ENCODE measurements at places on chromosomes 1 and 21.

- DNase-seq, result no peak
Observed at GRCh38 chr1:111704776-111705175, 34.4 kb downstream of the INKA2 start.

- DNase-seq, result no peak
Observed at GRCh38 chr1:15329104-15329820, 80.4 kb upstream of the EFHD2 start.

DNA sequence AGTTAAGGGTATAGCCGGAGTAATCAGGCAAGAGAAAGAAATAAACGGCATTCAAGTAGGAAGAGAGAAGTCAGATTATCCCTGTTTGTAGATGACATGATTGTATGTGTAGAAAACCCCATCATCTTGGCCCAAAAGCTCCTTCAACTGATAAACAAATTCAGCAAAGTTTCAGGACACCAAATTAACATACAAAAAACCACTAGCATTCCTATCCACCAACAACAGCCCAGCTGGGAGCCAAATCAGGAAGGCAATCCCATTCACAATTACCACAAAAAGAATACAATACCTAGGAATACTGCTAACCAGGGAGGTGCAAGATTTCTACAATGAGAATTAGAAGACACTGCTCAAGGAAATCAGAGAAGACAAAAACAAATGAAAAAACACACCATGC lies 45.3 kb downstream of the MAST2 start:
- DNase-seq, result no peak

GRCh38 chr1:66223681-66224080 lies 310.3 kb upstream of the SGIP1 start:
- DNase-seq, result no peak

GRCh38 chr1:52502789-52503188 lies 50.1 kb downstream of the TUT4 start:
- peak; percentile 1 for DNase-seq

GRCh38 chr1:223716302-223716862 lies 4.0 kb downstream of the CAPN2 start:
- no peak for DNase-seq

GRCh38 chr1:40861224-40862003 lies 749 bp downstream of the CITED4 start:
- no peak for DNase-seq

- no peak for DNase-seq
Observed at GRCh38 chr1:34371829-34372532, 195.3 kb downstream of the C1orf94 start.

DNA sequence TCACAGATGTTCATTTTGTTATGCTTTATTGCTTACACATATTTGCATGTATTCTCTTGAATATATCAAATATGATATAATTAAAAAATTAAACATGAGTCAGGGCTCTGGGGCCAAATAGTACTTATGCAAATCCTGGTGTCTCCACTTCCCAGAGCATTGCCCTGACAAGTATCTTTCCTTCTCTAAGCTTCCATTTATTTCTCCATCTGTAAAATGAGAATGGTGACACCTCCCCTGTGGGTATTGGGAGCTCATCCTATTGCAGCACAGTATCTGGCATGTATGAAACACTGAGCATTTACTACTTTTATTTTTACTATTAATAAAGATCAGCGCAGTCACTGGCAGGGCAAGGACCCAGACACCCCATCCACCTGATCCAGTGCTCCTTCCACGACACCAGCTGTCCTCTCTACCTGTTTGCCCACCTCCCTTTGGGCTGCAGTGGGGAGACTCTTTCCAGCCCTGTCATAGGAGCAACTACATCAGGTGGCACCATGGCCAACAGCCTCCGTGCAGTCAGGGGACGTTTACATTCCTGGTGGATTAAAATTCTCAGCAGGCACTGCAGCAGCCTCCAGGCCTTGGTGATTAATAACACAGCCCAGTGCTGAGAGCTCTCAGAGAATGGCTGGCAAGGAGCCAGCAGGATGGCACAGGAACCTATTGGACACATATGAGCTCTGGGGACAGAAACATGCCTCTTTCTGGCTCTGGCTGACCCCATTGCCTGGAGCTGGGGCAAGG lies 113.0 kb downstream of the DMRTB1 start:
- peak; percentile 63 for DNase-seq

DNA sequence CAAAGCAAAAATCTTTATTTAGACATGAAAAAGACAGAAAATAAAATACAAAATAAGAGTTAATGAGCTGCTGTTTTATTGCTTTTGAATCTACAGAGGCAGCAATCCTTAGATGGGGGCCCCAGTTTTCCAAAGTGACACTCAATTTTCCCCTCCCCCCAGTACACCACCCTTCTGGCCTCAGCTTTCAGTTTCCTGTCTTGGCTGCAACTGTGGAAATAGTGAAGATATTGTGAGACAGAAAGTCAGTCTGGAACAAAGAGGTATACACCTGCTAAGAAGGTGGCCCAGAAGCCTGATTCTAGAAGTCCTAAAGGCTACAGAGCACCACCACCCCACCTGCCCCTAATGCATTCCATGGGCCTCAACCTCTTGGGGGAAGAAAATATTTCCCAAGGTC lies 1.1 kb upstream of the MTMR11 start:
- DNase-seq, result no peak

- DNase-seq, result peak; percentile 70
Observed at GRCh38 chr1:225508538-225509375, 80.9 kb upstream of the LBR start.

- DNase-seq, result peak; percentile 24
Observed at GRCh38 chr21:33403786-33404585, 773 bp downstream of the IFNGR2 start.

- DNase-seq, result no peak
Observed at GRCh38 chr1:210415846-210416448, 87.2 kb downstream of the HHAT start.

DNA sequence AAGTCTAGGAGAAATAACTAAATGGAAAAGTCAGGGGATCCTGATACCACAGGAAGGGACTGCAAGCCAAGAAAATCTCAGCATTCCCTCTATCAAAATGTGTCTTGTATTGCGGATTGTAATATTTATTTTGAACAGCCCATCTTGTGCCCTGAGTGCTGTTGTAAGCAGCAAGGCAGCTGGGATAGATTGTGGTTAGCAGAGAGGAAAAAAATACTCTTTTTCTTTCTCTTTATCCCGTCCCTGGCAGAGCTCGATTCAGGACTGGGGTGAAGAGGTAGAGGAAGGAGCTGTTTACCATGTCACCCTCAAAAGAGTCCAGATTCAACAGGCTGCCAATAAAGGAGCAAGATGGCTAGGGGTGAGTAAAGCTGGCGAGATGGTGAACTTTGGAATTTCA lies 1.2 kb downstream of the RGL1 start:
- no peak for DNase-seq

- DNase-seq, result no peak
Observed at GRCh38 chr1:94726981-94727685, 93.0 kb upstream of the SLC44A3 start.

- DNase-seq, result peak; percentile 62
Observed at GRCh38 chr1:184222652-184223052, 164.2 kb upstream of the C1orf21 start.

GRCh38 chr1:158933621-158934020 lies 2.3 kb downstream of the PYHIN1 start:
- DNase-seq, result no peak

GRCh38 chr21:29378832-29379231 lies 80.1 kb downstream of the BACH1 start:
- peak; percentile 95 for DNase-seq

- no peak for DNase-seq
Observed at GRCh38 chr1:29575826-29576225, 339.5 kb downstream of the PTPRU start.

DNA sequence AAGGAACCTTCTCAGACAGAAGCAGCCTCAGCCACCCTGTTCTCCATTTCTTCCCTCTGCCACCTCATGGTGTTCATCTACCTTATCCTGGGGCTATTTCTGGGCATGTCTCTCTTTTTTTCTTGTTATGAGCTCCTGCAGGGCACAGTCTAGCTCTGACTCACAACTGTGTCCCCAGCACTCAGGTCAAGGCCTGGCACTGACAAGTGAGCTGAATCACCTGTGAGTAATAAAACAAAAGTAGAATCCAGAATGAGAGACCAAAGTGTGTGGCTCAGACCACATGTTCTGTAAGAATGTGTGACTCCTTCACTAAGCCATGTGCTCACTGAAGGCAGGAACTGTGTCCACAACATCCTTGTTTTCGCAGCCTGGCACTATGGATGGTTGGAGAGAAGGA lies 23.2 kb downstream of the C1orf94 start:
- DNase-seq, result no peak

DNA sequence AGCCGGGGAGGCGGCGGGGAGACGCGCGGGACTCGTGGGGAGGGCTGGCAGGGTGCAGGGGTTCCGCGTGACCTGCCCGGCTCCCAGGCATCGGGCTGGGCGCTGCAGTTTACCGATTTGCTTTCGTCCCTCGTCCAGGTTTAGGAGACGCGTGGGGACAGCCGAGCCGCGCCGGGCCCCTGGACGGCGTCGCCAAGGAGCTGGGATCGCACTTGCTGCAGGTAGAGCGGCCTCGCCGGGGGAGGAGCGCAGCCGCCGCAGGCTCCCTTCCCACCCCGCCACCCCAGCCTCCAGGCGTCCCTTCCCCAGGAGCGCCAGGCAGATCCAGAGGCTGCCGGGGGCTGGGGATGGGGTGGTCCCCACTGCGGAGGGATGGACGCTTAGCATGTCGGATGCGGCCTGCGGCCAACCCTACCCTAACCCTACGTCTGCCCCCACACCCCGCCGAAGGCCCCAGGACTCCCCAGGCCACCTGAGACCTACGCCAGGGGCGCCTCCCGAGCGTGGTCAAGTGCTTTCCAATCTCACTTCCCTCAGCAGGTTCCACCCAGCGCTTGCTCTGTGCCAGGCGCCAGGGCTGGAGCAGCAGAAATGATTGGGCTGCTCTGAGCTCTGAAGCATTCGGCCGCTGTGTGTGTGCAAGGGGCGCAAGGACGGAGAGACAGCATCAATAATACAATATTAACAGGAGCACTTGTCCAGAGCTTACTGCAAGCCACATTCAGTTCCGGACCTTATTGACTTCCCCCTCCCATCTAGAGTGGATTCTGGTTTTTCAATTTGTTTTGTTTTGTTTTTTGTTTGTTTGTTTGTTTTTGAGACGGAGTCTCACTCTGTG lies 10.3 kb downstream of the SIM2 start:
- no peak for DNase-seq

- no peak for DNase-seq
Observed at GRCh38 chr1:102863704-102864103, 244.6 kb downstream of the COL11A1 start.

- DNase-seq, result peak; percentile 58
Observed at GRCh38 chr1:3775490-3776230, 3.1 kb downstream of the SMIM1 start.

GRCh38 chr21:42505090-42505726 lies 8.4 kb upstream of the SLC37A1 start:
- no peak for DNase-seq

GRCh38 chr21:38859852-38860251 lies 54.1 kb downstream of the ETS2 start:
- no peak for DNase-seq

DNA sequence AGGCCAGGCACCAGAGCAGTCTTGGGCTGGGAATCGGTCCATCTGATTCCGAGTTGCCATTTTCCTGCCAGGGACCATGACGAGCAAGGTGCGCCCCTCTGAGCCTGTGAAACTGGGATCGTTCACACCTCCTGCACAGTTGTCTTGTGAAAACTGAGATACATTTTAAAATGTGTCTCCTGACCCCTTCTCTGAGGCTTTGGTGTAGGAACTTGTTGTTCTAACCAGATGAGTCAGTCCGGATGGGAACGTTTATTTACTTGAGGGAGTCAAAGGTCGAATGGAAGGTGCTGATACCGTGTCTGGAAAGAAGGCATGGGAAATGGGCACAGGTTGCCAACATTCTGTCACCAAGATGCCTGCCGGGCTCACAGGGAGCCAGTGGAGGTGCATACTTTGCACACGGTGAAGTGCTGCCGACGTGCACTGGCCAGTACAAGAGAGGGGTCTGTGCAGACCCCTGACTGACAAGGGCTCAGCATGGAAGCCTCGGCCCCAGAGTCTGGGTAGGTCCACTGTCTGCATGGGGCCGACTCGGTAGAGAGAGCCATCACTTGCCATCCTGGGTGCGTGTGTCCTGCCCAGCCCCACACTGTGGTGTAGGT lies 7.4 kb upstream of the KCNN3 start:
- DNase-seq, result no peak
